Activated naive CD4-positive, alpha-beta T cell treated with Interleukin-2 at 50 U/mL for 16 hours (primary cell): ENCODE measurements at places on chromosomes 6 and 20.

DNA sequence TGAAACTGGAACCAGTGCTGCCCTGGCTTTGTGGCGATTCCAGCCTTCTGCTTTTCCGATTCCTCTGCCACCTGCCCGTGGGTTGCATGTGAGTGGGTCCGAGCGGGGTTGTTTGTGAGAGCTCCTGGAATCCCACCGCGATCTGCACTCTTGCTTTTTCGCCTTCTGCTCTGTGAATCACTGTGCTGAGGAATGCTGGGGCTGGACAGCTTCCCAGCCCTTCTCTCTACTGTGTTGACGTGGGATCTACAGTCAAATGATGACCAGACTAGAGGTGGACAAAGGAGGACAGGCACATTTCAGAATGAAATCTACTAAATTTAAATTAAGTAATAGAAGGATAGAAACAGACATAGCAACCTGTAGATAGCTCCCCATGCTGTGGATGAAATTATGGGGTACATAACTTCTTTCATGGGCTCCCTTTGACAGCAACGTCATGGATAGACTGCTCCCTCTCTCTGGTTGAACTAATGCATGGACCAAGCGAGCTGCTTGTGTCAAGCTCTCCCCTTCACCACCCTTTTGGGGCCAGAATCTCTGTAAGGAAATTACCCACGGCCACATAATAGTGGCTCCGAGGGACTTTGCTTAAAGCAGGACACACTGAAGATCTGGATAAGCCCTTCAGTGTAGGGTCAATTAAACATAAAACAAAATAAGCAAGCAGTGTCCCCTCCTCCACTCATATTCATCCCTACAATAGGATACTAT lies 2.0 kb downstream of the FNDC1 start:
- no peak for DNase-seq

DNA sequence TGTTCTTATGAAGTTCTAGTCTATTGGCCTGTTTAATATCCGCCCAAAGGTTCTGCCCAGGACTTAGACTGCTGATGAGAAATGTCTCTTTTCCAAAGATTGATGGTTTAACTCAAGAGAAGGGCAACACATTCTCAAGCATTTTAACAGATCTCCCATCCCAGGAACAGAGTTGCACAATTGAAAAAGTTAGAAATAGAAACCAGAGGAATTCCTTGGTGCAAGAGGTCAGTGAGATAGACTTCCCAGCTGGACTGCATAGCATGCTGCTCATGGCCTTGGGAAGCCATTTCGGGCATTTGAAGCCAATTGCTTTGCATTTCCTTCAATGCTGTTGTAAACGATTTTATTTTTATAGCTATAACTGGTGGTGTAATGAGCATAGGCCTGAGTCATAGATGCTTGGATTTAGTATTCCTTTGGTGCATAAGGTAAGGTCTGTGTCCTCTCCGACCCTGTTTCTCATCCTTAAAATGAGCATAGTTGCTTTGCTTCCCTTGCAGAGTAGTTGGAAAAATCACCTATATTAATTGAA lies 292.2 kb upstream of the JAG1 start:
- no peak for DNase-seq

DNA sequence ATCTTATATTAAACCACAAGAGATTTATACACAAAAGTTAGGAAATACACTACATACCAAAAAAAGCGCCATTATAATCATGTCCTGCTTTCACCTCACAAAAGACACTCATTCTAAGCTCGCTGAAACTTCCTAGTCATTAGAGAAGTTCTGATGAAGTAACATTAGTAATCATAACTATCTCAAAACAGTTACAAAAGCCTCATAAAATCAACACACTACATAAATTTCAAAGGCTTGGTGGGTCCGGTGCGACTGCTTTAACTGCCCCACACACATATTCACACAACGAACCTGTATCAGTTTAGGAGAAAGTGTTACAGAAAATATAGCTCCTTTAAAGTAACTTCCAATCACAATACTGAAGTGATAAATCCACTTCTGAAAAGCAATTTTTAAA lies 1.9 kb downstream of the PHIP start:
- DNase-seq = peak; percentile 16

DNA sequence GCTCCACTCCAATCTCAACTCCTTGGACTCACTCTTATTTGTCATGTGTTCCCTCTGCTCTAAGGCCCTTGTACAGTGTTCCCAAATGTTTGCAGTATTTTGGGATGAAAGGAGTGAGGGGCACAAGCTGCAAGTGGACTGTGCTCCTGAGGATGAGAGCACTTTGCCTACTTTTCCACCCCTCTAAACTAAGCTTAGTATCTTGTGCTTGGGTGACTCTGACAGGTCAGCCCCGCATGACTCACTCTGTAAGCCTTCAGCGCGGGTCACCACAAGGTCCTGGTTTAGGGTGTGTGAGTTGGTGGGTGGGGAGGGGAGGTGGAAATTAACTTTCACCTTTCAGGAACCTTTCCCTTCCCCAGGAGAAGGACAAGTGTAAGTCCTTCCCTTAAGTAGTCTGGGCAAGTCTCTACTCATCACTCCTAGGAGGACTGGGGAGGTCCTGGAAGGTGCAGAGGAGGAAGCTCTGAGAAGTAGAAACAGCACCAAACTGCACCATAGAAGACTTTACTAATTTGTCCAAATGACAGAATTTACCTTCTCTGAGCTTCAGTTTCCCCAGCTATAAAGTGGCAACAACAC lies 68.8 kb upstream of the EPB41L1 start:
- DNase-seq = no peak

DNA sequence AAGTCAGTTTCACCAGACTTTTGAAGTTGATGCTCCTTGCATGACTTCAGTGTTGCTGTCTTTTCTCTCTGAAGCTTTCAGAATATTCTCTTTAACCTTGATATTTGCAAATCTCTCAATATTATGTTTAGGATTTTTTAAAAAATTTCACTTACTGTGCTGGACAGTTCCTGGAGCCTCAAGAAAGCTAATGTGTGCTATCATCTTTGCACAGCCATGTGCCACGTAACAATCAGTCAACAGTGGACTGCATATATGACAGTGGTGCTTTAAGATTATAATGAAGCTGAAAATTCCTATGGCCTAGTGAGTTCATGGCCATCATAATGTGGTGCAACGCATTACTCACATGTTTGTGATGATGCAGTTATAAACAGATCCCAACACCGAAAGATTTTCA lies 59.1 kb upstream of the OGFRL1 start:
- no peak for DNase-seq

DNA sequence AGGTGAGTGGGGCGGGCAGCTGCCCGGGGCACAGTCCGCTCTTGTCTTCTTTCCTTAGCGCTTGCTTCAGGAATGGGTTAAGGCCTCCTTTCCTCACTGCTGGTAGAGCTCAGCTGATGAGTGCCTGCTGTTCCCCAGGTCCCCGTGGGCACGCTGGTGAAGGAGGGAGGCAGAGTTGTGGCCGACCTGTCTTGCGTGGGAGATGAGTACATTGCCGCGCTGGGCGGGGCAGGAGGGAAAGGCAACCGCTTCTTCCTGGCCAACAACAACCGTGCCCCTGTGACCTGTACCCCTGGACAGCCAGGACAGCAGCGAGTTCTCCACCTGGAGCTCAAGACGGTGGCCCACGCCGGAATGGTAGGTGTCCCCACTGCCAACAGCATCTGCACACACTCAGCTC lies 15.7 kb downstream of the MTG2 start:
- no peak for DNase-seq

DNA sequence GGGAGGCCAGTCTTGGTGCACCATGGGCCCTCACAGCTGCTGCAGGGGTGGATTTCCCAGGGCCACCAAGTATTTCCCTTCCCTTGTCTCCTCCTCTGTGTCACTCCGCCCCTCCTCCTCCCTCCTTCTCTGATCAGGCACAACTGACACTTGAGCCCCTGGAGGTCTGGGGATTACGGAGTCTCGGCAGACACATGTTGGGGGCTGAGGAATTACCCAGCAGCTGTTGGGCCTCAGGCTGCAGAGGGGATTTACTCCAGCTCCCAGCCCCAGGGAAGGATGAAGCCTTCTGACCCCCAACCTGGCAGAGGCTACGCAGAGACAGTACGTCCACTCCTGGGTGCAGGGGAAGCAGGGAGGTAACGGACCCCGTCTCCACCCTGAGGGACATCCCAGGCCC lies 420.5 kb upstream of the SULF2 start:
- DNase-seq = no peak

- DNase-seq = no peak
These were observed 32.5 kb downstream of the MGME1 start for GRCh38 chr20:18001131-18001921.

GRCh38 chr6:43791745-43792422 lies 21.9 kb downstream of the VEGFA start:
- no peak for DNase-seq

DNA sequence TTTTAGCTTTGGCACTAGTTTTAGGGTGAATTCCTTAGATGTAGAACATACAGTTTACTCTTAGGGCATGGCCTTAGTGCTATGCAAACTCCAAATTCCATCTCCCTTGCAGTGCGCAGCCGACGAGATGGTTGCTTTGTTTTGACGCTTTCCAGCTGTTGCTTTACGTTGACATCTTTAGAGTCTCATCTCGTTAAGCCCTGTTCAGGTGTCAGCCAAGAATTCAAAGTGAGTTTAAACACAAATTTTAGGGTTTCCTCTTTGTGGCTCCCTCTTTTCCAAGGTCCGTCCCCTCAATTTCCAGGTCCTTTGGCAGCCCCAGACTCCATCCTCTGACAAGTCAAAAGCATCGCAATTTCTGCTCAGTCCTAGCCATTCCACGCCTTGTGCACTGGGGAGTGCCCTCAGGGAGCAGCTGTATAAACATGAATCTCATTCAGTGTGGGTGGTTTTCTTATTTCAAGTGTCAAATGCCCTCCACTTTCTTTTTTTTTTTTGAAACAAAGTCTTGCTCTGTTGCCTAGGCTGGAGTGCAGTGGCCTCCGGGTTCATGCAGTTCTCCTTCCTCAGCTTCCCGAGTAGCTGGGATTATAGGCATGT lies 14.1 kb upstream of the MAK start:
- DNase-seq = no peak

DNA sequence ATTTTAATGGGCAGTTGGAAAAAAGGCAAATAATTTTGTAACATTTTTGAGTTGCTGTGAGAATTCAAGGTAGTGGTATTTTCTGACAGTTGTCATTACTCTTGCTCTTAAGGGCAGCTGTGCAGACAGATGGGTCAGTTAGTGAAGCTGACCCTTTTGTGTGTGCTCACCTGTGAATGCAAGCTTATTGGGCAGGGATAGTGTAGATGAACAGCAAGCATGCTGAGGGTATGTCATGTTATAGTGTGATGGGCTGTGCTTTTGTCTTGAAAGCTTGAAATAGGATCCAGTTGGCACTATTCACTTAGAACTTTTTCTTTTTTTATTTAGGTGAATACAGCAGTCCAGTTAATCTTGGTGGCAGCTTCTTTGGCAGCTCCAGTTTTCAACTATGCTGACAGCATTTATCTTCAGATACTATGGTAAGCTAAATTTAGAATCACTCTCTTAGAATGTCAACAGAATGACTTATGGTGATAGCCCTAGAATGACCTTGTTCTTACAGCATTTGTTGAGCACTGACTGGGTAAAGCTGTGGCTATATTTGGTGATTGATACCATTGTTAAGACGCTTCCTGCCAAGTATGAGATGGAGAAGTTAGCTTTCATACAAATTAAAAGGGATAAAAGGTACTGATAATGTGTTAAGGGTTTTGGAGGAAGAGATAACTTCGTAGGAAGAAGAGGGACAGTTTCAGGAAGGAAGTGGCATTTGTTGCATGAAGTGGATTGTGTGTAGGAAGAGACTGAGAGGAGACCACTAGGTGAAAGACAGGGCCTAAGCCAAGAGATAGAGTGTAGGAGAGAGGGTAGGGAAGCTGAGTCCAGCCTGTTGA lies 19.5 kb downstream of the LRRN4 start:
- no peak for DNase-seq

- DNase-seq = no peak
These were observed 318.9 kb downstream of the BTBD9 start for GRCh38 chr6:38320843-38321242.

DNA sequence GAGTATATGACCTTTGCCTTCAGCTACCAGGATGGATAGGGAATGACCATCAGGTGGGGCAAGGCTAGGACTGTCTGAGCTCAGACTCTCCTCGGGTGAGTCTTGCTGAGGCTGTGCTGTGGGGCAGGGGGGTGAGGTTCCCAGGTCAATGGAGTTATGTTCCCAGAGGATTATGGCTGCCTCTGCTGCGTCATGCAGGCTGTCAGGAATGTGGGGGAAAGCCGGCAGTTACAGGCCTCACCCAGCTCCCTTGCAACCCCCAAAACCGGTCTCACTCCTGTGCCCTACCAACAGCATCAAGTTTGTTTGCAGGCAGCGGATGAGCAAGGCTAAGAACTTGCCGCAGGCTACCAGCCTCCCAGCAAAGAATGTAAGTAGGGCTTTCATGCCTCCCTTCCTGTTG lies 93.5 kb downstream of the ESR1 start:
- DNase-seq = no peak

DNA sequence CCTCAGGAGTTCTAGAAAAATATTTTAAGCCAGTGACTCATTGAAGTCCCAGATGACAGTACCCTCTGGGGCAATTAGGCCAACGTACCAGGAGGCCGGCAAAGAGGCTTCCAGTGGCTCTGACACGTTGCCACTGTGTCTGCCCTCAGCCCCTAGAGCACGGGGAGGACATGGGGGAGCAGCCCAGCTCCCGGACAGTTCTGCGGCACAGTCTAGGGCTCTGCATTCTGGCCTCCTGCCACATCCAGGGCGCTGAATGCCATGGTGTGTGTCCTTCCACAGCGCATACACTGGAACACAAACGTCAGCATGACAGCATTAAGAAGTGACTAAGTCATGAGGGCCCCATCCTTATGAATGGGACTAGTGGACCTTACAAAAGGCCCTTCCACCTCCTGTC lies 156.2 kb downstream of the RNASET2 start:
- DNase-seq = no peak

- DNase-seq = no peak
These were observed 2.5 kb upstream of the ULBP2 start for GRCh38 chr6:149939356-149939648.

GRCh38 chr6:73943930-73944652 lies 248.1 kb downstream of the CD109 start:
- no peak for DNase-seq

DNA sequence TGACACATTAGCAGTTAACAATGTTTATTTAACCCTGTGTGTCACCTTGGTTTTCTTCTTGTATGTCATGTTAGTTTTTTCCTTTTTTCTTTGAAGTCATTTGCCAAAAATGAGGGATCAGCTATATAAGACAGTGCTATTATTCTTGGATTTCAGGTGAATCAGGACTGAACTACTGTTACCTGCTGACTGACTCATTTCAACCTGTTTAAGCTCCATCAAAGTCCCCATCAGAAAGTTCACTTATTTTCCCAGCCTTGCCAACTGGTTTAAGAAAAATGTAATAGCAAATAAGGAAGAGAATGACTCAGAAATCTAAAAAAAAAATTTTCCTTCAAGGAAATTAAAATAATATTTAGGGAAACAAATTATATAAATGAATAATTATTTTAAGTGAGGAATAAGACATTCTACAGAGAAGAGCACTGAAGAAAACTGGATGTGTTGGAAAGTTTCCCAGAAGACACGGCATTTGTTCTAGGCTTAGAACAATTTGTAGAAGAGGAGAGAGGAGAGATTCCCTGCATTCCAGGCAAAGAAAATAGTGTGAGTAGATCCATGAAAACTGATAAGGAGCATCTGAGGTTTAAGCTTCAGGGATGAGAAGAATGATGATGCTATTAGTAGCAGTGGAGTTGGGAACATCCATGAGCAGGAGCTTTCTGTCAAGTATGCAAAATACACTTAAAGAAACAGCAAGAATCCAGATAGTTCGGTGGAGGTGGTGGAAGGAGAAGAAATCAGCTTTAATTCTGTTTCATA lies 84.9 kb upstream of the SIM1 start:
- no peak for DNase-seq
